Kidney (tissue), 22 donors: ENCODE measurements at places on chromosomes 13 and 19. TPM values are rescaled to one million over a fixed set of nuclear protein-coding genes. Genes with fewer than 3 reads are reported as not detected.

FGF21 gene
- polyA plus RNA-seq: not detected

ZNF66 gene
- not detected for polyA plus RNA-seq

- DNase-seq: no peak
Observed at GRCh38 chr13:40485611-40486517, 180.6 kb downstream of the FOXO1 start.

DNA sequence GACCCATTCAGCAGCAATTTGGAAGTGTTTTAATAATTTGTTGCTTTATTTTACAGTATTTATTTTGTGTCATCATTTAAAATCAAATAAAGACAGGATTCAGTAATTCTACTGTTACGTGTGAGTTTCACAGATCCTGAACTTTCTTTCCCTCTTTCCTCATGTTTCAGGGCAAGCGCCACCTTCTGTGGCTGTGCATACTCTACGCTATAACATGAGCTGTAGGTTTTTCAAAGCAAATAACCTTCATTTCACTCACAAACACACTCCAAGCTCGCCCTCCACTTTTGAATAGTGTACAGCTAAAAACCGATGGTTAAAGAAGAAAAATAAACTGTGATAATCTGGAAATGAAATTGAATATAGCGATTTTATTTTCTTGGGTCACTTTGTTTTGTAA lies 753.3 kb downstream of the OLFM4 start:
- DNase-seq: no peak

DNA sequence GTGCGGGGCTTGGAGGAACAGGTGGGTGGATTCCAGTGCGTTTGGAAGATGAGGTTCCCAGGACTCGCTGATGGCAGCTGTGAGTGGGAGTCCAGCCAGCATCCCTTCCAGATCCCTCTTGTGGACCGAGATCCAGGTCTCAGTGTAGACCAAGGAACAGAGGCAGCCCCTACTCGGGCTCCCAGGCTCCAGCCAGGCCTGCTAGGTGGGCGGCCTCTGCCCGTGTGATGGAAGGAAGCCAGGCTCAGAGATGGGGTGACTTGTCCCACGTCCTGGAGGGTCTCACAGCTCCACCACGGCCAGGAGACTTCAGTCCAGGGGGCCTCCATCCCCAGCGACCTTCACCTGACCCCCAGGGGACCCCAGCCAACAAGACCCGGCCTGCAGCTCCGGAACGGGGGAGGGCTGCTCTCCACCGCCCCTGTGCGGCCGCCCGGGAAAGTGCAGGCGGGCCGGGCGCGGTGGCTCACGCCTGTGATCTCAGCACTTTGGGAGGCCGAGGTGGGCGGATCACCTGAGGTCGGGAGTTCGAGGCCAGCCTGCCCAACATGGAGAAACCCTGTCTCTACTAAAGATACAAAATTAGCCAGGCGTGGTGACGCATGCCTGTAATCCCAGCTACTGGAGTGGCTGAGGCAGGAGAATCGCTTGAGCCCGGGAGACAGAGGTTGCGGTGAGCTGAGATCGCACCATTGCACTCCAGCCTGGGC lies 729 bp upstream of the MADCAM1 start:
- DNase-seq: peak; percentile 53

- DNase-seq: no peak
Observed at GRCh38 chr19:15666186-15666585, 6.7 kb upstream of the CYP4F12 start.

DNA sequence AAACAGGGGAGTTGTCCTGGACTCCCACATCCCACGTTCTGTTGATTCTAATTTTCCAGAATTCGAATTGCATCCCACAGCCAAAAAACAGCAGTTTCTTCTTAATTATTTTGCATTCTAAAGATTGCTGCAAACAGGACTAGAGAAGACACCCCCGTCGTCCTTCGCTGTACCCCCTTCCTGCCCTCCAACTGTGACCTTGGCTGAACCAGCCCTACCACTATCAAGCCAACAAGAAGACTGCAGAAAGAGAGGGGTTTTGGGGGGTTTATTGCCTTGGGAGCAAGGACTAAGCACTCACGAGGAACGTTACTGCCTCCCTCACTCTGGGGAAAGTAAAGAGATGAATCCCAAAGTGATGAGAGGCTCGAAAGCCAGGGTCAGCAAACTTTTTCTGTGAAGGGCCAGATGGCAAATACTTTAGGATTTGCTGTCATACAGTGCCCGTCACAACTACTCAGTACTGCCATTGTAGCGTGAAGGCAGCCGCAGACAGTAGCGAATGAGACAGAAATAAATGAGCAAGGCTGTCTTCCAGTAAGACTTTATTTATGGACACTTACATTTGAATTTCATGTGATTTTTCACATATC lies 32.5 kb upstream of the KATNAL1 start:
- no peak for DNase-seq

DNA sequence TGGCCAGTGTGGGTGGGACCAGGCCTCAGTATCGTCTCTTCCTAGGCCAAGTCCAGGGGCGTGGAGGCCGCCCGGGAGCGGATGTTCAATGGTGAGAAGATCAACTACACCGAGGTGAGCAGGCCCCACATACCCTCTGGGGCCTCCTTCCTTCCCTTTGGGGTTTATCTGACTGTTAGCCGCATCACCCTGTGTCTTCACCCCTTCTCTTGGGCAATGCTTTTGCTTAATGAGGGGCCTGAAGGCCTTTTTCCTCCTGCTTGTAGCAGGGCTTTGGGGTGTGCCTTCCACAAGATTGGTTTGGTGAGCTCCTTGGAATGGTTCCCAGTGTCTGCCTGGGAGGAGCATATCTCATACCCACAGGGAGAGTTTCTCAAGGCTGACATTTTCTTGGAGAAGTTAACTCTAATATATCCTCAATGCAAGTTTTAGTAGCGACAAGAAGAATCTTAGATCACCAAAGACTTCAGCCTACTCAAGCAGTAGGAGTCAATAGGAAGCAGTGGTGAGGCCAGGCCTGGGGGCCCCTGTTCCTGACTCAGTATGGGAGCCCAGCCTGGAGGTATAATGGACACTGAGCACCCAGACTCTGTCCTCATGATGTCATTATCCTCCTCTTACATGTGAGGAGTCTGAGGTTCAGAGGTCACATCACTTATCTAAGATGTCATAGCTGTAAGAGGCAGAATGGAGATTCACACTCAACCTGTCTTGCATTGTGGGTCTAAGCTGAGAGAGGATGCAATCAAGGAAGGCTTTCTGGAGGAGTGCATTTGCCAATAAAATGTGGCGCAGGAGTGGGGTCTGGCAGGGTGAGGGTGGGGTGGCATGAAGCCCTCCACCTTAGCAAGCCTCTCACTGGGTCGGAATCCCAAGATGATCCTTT lies 2.0 kb downstream of the GPI start:
- no peak for DNase-seq

- no peak for DNase-seq
Observed at GRCh38 chr13:100810481-100810880, 135.9 kb upstream of the TMTC4 start.

GRCh38 chr19:43721469-43722048 lies 5.7 kb downstream of the IRGC start:
- no peak for DNase-seq

- no peak for DNase-seq
Observed at GRCh38 chr13:37345391-37345790, 239.9 kb upstream of the CSNK1A1L start.

DNA sequence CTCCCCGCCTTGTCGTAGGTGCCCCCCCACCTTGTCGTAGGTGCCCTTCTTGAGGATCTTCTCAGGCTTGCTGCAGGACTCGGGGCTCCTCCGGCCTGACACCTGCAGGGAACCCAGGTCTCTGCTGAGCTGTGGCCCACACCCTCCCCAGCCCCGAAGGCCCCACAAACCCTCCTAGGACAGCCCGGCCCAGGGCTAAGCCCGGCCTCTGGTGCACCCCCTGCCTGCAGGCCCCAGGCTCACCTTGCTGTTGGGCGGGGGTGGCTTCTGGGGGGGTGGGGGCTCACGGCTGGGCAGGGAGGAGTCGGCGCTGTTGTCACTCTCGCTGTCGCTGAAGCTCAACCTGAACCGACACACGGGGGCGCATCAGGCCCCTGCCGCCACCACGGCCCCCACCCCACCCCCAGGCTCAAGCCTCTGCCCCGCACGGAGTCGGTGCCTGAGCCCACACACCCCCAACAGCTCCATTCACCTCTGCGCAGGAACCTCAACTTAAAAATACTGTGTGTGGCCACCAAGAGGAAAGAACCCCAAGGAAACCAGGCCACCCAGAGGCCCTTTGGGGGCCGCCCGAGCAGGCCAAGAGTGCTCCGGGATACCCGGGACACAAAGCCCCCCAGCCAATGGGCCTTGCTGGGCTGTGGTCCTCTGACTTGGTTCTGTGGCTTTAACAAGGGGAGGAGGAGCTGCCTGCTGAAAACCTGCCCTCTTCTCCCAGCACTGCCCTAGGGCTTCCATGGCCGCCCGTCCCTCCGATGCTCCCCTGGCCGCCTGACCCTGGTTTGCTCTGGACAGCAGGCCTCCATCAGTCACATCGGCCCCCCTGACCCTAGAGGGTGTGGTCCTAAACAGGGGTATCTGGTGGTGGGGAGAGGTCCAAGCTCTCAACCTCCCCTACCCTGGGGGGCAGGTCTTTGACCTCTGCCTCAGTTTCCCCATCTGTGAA lies 65.8 kb downstream of the MLLT1 start:
- DNase-seq: peak; percentile 5

DNA sequence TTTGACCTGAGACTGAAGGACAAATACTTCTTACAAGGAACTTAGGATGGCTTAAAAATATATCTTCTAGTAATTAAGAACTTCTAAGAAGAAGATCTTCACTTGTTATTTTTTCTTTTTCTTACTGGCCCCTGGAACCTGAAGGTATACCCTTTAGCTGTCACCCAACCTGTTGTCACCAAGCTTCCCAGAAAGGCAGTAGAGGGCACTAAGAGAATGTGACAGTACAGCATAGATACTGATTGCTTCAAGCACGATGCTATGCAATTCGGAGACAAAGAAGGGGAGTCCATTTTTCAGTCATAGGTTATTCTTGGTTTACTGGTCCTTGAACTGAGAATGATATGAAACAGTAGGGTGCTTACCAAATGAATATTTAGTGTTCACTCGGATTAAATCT lies 208.3 kb upstream of the PCDH9 start:
- peak; percentile 3 for DNase-seq

DNA sequence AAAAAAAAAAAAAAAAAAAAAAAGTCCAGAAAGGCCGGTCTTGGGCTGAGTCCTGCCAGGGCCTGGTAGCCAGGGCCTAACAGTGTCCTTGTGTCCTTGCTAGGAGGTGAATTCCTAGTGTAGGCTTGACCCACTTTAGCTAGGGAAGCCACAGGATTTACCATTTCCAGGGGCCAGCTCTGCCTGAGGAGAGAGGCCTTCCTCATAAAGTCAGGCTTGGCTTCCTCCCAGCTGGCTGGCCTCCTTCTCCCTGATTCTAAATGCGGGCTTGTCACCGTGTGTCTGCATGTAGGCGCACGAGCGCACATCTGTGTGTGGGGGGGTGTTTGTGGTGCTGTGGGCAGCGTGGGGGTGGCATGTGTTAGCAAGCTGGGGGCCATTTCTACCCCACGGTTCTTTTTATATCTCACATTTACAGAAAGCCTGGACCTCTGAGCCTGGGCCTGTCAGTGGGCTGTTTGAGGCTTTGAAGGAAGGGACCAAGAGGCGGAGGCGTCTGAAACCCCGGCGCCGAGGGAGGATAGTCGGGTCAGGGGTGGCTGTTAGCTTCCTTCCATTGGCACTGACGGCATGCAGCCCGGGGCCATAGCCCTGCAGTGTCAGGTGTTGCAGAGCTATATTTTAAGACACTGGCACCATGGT lies 31.7 kb downstream of the IER2 start:
- peak; percentile 69 for DNase-seq

- DNase-seq: no peak
Observed at GRCh38 chr19:8662263-8662662, 31.8 kb downstream of the NFILZ start.

GRCh38 chr19:11560404-11561051 lies 1.5 kb upstream of the ELOF1 start:
- DNase-seq: peak; percentile 74
